ENCODE measurements at places on chromosomes 7 and 10. TPM values are rescaled to one million over a fixed set of nuclear protein-coding genes. Genes with fewer than 3 reads are reported as not detected.

GRCh38 chr7:48786951-48787350, 137.4 kb upstream of the CDC14C start:
- no peak for DNase-seq

DNA sequence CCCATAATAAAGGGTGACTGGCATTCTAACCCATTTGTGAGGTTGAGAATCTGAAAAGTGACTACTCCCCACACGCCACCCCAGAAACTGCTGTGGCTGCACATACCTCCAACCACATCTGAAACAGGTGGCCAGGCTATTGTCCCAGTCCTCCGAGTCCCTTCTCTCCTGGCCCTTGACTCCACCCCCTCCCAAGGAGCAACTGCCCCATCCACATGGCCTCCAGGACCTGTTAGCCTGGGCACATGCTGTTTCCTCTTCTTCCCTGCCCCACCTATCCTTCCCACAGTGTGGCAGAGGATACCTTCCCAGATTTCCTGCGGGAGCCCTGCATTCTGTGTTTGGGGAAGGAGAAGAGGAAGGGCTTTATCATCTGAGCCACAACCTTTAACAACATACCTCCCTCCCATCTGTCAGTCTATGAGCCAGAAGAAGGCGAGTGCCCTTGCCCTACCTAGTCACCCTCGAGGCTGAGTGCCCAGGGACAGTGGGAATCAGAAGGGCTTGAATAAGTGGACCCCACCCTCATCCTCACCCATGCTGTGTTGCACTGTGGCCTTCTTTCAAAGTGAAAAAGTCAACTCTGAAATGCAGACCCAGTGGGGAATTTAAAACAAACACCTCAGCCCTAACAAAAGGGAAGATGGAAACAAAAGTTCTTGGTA, 11.9 kb downstream of the STEAP1B start:
- no peak for DNase-seq

- no peak for DNase-seq
Measured at GRCh38 chr10:60817398-60817805, 39.1 kb downstream of the CDK1 start.

DNA sequence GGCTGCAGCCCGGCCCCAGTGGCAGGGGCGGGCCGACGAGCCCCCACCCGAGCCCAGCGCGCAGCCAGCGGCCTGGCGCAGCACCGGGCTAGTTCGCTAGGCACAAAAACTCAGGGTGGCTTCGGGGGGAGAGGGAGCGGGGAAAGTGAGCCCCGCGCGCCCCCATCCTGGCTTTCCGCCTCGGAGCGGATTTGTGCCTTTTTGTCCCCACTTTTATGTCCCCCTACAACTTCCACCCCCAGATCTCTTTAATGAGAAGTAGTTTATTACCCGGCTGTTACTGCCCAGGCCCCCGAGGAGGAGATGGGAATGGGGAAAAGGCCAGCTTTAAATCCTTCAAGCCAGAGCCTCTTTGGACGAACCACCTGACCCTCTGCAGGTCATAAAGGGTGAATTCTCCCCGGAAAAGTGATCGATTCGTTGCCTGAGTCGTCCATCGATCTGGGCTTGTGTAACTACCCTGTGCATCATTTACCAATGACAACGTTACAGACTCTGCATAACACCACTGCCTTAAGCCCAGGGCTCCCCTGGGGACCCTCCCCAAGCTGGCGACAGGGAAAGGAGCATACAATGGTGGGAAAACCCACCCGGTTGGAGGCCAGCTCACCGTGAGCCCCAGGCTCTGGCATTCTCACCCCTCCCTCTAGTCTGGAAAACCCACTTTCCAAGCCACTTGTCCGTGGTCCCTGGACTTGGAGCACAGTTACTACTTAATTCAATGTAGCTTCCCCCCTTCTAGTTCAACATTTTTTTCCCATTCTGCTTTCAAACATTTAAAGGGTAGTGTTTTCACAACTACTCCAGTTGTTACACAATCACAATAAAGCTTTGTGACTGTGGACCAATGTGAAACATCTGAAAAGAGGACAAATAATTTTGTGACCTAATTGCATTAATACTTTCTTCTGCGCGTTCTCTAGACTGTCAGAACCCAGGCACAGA, 748 bp upstream of the SH3PXD2A start:
- no peak for DNase-seq

GRCh38 chr10:13340626-13341376, 7.3 kb downstream of the SEPHS1 start:
- no peak for DNase-seq

- DNase-seq: peak; percentile 70
Measured at GRCh38 chr7:29194206-29194593, 375 bp upstream of the CHN2 start.

GRCh38 chr10:7610651-7611389, 55.9 kb downstream of the ITIH5 start:
- DNase-seq: no peak

DNA sequence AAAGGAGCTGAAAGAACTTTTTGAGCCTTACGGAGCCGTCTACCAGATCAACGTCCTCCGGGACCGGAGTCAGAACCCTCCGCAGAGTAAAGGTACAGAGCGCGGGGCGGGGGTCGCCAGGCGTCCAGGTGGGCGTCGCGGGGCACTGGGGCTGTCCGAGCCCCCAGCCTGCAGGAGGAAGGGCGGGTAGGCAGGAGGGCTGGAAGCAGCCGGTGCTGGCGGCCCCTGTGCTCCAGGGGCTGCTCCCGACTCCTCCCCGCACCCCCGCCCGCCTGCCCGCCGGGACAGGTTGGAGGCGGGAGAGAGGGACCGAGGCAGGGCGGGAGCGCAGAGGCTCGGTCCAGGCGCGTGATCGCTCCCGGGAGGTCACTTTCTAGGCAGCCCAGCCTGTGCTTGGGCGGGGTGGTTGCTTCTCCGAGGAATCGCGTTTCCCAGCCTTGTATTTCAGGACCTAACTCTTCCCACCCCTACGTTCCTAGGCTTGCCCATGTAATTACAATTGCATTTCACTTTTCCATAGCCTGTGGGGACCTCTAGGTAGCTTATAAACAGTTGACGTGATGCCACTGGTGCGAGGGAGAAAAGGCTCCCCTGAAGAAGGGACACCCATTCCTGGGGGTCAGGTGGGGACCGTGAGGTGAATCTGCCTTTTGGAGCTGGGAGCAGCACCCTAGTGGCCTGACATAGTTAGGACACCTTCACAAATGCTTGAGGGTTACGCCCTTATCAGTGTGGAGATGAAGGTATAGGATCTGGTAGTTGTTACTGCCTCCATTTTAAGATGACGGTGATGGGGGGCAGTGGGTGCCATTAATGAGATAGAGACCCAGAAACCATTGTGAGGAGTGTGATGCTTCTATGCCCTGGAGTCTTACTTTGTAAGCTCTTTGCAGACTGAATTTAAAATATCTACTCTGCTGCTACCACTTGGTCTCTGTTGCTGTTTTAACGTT, 148.2 kb downstream of the CELF2 start:
- DNase-seq: peak; percentile 43

PRLHR gene
- 0.37 TPM for total RNA-seq

- no peak for DNase-seq
Measured at GRCh38 chr7:101913851-101914250, 96.4 kb downstream of the CUX1 start.

GPR26 gene
- total RNA-seq: not detected

- no peak for DNase-seq
Measured at GRCh38 chr7:90917539-90917938, 321.4 kb downstream of the CDK14 start.

DNA sequence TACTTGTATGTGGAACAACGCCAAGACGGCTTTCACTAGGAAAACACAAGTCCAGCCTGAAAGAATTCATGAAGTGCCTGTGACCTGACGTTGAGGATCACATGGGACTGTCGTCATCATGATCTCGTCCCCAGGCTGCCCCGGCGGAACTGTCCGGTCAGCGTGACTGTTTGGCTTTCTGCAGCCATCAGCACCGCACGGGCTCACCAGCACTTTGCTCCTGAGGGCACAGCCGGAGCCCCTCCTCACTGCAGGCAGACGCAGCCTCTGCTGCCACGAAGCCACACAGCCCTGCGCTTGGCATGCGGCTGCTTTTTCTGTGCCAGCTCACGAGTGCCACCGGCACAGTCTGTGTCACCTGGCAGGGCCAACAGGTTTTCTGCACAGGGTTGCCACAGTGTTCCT, 9.4 kb upstream of the GET4 start:
- DNase-seq: peak; percentile 86

CFAP46 gene
- total RNA-seq: 2.3 TPM

COL13A1 gene
- total RNA-seq: 0.58 TPM

DNA sequence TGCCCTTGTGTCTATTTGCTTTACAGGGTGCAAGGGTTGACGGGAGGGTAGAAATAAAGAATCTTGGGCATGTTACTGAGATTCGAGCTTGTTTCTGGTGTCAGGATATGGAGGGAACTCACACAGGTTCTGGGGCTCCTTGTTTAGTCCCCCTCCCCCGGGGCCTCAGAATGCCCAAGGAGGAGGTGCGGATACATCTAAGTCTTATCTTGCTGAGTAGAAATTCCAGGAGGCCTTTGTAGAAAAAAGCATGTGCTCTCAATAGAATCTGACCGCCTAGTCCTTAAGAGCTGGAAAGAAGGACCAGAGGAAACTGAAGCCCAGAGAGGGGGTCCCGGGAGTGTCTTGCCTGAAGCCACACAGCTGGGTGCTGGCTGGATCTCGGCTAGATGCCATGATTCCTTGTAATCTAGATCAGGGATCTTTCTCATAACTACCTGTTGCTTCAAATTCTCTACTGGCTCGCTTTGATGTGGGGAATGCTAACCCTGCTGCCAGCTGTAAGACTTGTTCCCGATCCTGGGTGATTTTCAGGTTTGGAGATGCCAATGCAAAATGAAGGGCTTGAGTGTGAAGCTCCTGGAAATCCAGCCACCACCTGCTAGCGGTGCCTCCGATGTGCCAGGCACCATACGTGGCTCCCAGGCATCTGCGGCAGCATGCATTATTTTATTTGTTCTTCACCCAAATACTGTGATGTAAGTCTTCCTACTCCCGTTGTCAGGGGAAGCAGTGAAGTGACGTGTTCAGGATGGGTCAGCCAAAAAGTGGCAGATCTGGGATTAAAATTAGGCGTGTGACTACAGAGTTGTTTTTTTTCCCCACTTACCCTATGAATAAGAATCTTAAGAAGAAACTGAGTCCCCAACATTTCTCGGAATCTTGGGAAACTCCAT, 226.0 kb downstream of the TCF7L2 start:
- no peak for DNase-seq

DNA sequence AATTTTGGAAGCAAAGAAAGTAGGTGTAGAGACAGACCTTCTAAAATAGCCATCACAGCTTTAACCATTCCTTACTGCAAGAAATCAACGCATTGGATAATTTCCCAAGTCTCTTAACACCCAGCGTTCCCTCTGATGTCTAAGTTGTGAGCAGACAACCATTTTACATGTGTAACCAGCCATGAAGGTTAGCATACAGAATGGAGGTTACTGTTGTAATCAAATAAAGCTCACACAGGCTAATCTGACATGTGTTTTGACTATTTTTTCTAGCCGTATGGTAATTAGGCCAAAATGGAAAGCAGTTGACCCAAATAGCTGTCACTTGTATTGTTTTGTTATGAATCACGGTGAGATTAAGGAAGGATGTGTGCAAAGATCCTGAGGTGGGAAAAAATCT, 336.4 kb downstream of the RNLS start:
- DNase-seq: no peak

DNA sequence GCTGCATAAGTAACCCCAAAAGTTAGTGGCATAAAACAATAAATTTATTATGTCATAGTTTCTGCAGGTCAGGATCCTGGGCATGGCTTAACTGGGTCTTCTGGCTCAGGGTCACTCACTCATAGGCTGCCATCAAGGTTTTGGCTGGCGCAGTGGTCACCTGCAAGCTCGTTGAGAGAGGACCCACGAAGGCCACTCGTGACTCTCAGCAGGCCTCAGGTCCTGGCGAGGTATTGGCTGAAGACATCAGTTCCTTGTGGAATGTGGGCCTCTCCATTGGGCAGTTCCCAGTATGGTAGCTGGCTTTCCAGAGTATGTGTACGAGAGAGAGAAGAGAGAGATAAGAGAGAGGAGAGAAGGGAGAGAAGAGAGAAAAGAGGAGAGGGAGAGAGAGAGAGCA, 138.3 kb upstream of the KLF14 start:
- DNase-seq: no peak

DNA sequence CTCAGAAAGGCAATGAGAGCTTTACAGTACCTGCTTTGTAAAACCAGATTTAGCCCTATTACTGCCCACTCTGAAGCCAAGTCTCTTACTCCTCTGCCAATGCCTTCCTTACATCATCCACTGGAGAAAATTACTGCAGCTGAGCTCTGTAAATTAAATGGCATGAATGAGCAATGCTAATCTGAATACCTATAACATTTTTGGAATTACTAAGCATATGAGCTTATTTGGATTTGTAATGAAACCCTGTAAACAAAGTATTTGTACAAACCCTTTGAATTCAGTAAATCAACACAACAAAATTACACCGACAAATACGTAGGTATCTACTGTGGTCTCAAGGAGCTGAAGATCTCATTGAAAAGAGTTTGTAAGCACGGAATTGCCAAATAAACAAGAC, 12.1 kb upstream of the CCNY start:
- no peak for DNase-seq

GRCh38 chr7:20330928-20331909, 519 bp downstream of the ITGB8 start:
- peak; percentile 82 for DNase-seq

CCL24 gene
- total RNA-seq: not detected

GRCh38 chr7:96664793-96665192, 44.9 kb downstream of the SEM1 start:
- DNase-seq: no peak

CDH23 gene
- 4.0 TPM for total RNA-seq

GRCh38 chr7:6505685-6506559, 45.3 kb downstream of the GRID2IP start:
- DNase-seq: no peak

GRCh38 chr10:71995449-71995848, 31.3 kb downstream of the CHST3 start:
- no peak for DNase-seq

GRCh38 chr10:33253411-33253810, 81.1 kb downstream of the NRP1 start:
- no peak for DNase-seq

DNA sequence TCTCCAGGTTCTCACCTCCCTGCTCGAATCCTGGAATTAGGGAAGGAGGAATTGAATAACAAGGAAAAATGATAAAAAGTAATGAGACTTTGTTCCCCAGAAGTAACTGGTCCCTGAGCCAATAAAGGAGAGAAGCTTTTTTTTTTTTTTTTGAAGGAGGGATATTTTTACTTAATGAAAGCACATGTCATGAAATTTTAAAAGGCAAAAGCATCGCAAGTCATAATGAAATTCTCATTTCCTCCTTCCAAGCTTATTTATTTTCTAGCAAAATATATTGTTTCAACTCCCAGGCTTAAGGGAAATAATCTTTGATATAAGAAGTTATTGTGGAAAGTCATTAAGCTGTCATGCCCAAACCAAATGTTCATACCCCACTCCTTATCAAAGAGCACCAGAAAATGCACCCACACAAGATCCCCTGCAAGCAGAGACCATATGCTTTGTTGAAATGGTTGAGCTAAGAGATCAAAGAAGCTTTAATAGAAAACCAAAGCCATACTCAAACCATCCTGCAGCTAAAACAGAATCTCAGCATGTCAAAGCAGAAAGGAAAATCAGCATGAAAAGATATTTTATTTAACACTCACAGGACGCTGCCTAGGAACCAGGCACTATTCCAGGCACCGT, 16.7 kb upstream of the ABCC2 start:
- DNase-seq: no peak

- DNase-seq: no peak
Measured at GRCh38 chr10:98226508-98227144, 41.4 kb downstream of the LOXL4 start.

Data from stomach (tissue), 19 donors.